ENCODE measurements at places on chromosomes 2 and 18.

- no peak for DNase-seq
Observed at GRCh38 chr18:2535419-2535910, 35.8 kb downstream of the METTL4 start.

DNA sequence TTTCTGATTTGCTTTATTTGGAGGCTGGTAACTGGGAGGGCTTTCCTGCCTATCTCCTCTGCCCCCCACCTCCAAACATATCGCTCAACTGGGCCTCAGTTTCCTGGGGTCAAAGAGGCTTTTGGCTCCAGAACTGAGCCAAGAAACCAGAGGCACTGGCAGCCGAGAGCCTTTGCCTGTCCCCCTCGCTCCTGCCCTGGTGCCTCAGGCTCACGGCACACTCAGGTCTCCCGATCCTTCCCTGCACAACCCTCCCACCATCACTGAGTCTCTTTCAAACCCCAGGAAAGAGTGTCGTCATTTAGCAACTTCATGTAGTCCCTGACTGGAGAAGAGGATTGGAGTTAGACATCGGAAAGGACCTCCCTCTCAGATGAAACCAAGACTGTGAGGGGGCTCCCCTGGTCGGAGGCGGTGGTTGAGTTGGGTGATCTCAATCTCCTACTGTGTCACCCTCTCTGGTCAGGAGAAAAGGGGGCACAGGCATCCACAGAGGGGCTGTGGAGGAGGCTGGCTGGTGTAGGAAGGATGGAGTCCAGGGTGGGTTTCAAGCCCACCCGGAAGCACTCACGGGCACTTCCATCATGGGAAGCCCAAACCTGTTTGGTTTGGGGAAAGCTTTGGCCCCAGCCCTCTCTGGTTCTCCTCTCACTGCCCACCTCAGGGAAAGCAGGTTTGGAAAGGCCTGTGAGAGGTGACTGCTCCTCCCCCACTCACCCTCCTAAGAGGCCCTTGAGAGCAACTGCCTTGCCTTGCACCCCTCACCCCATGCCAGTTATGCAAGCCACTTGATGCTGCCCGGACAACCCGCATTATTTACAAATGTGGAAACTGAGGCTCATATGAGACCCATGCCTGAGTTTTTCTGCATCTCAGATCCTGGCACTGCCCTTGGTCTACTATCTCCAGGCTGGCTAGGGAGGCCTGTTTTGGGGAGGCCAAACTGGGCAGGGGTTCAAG, 62.3 kb downstream of the TNS1 start:
- DNase-seq: no peak

GRCh38 chr2:19299522-19299921, 58.9 kb downstream of the OSR1 start:
- no peak for DNase-seq

DNA sequence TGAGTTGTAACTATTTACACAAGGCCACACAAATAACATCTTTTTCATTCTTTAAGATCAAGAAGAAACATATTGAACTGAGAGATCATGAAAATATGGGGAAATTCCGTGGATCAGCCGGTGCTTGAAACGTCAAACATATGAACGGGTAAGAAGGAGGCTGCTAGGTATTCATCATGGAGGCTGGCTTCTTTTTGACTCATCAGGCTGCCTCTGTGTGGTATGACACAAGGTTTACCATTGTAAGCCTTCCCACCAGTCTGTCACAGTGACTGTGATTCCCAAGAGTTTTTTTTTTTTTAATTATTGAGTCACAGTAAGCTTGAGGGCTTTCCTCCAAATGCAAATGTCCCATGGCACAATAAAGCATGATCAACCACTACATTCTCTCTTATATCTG, 506.9 kb downstream of the BCL11A start:
- DNase-seq: no peak

DNA sequence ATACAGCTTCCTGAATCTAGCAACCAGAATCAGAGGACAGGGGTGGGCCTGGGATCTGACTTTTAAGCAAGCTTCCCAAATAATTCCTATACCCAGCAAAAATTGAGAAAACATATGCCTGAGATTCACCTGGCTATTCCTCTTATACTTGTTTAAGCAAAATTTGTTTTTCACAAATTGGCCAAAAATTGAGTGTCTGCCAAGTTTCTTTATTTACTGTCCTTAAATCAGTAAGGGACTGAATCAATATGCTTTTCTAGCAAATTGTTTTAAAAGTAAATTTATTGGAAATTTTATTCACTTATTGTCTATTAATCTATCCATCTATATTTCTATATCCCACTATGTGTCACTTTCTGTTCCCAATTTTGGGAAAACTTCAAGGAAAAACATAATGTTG, 337.0 kb upstream of the ZNF804A start:
- DNase-seq: no peak

DNA sequence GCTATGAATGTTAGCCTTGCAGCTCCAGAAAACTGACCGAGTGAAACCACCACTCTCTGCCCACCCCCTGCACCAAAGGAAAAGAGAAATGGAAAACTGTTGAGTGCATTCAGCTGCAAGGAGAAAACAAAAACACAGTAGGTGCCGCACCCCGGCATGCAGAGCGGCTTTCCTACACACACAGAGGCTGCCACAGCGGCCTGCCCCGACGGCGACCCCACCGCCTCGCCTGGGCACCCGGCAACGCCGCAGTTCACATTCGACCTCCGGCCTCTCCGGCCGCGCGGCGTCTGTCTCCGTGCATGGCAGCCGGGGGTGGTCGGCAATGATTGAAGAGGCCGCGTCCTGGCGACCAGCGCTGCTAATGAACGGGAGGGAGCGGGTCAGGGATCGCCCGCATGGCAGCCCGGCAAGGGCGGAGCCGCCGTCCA, 417.1 kb upstream of the SALL3 start:
- no peak for DNase-seq

GRCh38 chr2:214192711-214193110, 218.1 kb upstream of the VWC2L start:
- DNase-seq: no peak

DNA sequence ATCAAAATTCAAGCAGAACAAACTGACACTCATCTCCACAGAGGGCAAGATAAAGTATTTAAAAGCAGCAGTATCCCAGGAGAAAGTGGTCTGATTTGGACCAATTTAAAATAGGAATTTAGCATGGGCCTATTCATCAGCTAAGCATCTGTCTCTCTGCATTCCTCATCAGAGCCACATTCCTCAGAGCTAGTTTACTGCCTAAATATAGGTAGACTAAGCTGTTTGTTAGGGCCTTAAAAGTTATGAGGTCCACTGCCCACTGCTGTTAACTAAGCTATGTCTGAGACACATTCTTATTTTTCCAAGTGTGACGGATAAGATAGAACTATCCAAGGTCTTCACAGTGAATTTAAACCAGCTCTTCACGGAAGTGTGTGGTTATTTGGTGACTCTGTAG, 17.6 kb downstream of the NEB start:
- no peak for DNase-seq

- no peak for DNase-seq
Observed at GRCh38 chr2:15560140-15560987, 770 bp downstream of the NBAS start.

DNA sequence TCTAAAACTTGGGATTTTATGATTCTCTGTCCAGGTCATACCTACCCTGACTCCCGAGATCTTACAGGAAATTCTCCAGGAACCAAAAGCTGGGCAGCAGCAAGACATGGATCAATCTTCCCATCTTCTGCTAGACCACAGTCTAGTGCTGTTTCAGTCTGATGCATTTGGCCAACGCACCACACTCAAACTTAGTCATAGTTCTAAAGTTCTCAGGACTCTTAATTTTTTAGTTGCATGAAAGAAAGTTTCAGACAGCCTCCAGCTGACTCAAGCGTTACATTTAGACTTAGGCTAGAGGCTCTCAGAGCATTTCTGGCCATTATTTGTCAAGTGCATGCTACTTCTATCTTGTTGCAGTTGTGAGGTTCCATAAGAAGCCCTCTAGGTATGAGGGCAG, 230.1 kb upstream of the CCDC150 start:
- DNase-seq: no peak

- DNase-seq: peak; percentile 72
Observed at GRCh38 chr2:172465417-172466334, 38.3 kb downstream of the ITGA6 start.

DNA sequence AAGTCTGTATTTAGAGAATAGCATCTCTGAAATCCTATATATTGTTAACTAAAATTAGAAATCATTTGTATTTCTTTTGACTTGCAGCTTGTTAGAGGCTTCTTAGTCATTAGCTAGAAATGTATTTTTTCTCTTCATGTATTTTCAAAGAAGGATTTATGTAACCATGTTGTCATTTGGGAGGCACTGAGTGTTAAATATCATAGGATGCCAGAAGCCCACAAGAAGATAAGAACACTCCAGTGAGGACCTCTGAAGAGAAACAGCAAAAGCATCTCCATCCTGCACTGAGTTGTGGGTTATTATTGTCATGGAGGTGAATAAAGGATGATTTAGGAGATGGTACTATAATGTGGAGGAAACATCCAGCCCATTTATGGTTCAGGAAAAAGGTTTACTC, 93.5 kb downstream of the UBE2E3 start:
- DNase-seq: no peak

DNA sequence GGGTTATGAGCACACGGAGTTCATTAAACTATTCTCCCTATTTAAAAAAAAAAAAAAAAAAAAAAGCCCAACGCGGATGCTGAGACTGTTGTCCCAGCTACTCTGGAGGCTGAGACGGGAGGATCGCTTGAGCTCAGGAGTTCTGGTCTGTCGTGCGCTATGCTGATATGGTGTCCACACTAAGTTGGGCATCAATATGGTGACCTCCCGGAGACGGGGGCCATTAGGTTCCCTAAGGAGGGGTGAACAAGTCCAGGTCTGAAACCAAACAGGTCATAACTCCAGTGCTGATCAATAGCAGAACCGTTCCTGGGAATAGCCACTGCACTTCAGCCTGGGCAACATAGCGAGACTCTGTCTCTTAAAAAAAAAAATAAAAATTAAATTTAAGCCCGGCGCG, 12.9 kb upstream of the ANKRD53 start:
- no peak for DNase-seq

GRCh38 chr2:71833855-71834560, 313.7 kb downstream of the CYP26B1 start:
- no peak for DNase-seq

DNA sequence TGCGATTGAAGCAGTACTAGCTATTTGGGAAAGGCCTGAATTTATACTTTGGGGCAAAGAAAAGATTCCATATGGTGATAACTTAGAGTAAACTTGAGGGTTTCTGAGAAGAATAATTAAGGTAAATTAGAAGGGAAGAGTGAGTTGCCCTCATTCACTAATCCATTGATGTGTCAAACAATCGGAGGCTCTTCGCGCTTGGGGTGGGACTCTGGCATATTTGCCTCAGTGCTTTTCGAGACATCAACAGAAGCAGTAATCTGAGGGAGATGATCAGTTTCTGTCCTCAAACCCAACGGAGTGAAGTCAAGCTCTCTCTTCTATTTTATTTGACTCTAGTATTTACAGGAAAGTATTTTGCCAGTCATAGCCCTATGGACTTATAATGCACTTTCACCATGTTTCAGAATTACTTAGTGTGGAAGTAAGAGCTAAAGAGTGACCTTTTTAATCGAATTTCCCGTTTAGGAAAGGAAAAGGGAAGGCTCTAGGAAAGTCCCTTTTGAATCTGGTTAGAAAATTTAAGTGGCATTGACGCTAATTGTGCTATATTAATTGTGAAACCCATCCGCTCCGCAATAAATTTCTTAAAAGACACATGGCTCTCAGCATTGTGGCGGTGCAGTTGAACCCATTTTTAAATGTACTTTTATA, 1.3 kb downstream of the RAB10 start:
- no peak for DNase-seq

DNA sequence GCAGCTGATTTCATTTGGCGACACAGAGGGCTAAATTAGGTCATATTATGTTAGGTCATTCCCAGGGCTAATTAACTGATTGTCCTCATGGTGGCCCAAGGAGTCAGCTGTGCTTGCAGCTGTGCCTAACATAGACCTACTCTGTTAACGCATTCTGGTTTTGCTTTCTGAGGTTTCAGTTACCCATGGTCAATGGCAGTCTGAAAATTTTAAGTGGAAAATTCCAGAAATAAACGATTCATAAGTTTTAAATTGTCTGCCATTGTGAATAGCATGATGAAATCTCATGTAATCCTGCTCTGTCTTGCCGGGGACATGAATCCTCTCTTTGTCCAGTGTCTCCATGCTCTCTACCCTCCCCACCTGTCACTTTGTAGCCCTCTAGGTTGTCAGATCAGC, 168.7 kb downstream of the KCNS3 start:
- DNase-seq: no peak

DNA sequence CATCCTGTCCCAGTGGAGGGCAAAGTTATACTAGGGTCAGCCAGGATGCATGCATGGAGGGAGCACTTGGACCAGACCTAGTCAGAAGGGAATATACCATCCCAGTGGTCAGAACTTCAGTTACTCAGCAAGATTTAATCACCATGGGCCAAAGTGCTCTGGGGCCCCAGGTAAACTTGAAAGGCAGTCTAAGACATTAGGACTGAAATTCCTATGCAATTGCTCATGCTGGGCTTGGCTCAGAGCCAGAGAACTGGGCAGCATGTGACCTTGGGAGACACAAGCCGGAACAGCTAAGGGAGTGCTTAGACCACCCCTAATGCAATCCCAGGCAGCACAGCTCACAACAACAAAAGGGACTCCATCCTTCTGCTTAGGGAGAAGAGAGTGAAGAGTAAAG, 401.3 kb downstream of the KCNJ3 start:
- DNase-seq: no peak

DNA sequence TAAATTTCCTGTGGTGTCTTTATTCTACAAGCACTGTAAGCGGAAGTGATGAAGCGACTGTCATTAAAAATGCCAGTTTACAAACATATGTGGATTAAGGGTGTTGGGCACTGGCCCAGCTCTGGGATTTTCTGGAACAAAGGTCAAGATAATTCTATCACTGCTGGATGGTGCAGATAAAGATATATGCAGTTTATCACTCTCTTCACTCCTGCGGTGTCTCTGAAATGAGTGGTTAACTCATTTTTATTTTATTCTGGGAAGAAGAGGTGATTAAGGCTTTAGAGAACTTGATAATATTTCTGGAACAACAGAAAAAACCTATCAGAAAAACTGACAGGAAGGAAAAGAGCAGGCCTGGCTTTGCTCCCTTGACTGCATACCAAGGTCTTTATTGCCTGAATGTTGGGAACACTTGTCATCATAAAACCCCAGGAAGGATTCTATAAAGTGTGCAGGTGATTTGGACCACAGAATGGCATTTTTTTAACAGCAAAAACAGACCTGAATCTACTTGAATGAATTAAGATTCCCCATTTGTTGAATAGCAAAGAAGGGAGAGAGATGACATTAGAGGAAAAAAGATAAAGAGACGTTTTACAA, 32.4 kb downstream of the ABCB11 start:
- no peak for DNase-seq

Data from AG04450 (cell line).